Amniotic epithelial cell (primary cell): ENCODE measurements at places on chromosomes 7 and 10.

GRCh38 chr7:149409895-149410294 lies 51.0 kb downstream of the ZNF777 start:
- DNase-seq: no peak

DNA sequence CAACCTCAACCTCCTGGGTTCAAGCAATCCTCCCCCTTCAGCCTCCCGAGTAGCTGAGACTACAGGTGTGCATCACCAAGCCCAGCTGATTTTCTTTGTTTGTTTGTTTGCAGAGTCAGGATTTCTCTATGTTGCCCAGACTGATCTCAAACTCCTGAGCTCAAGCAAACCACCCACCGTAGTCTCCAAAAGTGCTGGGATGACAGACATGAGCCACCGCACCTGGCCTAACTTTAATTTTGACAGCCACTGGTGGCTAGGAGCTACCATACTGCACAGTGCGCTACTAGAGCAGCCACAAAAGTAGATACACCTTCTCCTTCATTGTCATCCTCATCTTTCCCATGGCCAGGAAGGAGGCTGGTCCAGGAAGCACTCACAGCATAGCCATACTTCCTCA lies 31.2 kb upstream of the GATA3 start:
- DNase-seq: no peak

- no peak for DNase-seq
These were observed 515.8 kb downstream of the TYW1 start for GRCh38 chr7:67512481-67512880.

DNA sequence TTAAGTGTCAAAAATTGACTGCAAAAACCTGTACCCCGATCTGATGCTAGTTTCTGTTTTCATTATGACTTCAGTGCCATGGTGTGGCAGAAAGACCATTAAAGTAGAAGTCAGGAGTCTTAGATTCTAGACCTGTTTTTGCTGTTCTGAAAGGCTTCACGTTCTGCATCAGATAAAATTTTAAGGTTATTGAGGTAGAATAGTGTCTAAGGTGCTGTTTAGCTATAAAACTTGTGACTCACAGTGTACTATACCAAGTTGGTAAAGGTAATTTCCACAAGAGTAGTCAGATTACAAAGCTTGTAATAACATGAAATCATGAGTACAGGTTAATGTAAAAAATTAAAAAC lies 38.6 kb downstream of the ZNRF2 start:
- no peak for DNase-seq

GRCh38 chr10:218798-219197 lies 83.5 kb downstream of the ZMYND11 start:
- DNase-seq: no peak

GRCh38 chr10:101038484-101038883 lies 7.5 kb downstream of the SFXN3 start:
- no peak for DNase-seq

DNA sequence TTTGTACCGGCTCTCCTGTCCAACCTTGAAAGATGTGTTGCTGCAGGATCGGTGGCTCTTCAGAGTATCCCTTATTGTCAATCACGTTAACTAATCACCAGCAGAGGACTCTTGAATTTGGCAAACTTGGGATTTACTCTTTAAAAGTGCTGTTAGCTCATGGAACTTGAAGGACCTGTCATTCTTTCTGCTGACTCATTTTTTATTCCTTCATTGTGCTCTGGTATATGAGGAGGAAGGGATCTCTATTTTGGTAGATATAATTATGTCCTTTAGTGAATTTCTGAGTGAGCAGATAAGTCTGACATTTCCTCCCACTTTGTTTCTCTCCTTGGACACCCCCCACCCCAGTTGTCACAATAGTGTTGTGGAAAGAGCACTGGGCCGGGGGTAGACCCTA lies 175.1 kb upstream of the HDAC9 start:
- DNase-seq: no peak

DNA sequence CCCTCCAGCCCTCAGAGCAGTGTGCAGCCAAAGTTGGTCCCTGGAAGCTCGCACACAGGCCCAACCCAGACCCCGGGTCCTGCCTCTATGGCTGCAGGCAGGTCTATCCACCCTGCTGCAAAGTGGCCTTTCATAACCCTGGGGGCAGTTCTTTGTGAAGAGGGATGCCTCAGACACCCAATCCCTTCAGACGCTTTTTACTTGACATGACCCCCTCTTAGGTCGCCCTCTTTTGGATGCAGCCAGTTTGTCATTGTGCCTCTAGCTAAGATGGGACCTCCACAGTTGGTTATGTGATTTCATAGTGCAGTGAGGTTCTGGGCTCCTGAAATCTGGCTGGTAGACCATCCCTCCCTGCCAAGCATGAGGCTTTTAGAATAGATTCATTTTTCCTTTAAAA lies 27.3 kb downstream of the SMKR1 start:
- DNase-seq: no peak

- DNase-seq: no peak
These were observed 42.4 kb upstream of the ZMIZ1 start for GRCh38 chr10:79026341-79026761.

GRCh38 chr7:130369110-130369711 lies 11.1 kb upstream of the CPA1 start:
- peak; percentile 94 for DNase-seq

DNA sequence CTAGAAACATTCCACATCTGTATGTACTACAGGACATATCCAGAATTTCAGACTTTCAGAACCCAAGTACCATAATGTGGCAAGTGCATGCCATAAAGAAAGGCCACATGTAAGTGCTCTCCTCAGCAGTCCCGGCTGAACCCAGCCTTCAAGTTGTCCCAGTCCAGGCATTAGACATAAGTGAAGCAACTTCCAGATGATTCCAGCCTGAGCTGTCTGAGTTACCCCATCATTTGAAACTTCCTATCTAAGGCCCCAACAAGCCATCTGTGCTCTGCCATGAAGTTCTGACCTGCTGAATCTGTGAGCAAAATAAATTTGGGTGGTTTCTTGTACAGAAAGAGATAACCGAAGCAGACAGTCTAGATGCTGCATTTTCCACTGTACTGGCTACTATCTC lies 218.8 kb downstream of the IPMK start:
- peak; percentile 59 for DNase-seq

DNA sequence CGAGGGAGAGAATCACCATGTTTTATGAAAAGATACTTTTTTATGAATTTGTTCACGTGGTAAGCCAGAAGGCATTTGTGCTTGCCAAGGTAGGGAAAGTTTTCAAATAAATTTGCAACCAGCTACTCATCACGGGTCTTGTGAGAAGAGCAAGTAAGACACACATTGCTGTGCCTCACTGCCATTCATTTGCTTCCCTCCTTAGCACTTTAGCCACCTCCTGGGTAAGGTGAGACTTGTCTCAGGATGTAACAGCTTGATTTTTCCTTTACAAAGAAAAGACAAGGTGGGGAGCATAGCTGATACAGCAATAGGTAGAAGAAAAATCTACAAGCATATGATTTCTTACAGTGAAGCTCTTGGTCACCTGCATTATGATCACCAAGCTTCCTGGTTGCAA lies 342.4 kb upstream of the GRM3 start:
- DNase-seq: no peak

DNA sequence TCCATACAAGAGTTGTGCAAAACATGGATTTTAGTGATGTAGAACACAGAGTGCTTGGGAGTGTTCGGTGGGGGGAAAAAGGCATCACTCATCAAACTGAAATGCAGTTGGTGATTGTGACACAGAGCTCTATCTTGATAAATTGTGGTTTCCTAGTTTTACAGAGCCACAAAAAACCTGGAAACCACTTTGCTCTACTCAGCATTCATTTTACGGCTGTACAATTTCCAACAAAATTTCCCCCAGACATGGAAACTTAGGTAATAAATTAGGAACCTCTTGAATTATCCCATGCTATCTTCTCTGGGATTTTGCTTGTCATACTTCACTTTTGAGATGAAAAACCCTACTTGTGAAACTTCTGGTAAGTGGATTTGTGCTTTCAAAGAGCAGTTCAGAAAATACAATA lies 614.9 kb upstream of the FZD8 start:
- DNase-seq: peak; percentile 97

GRCh38 chr7:135938086-135938485 lies 39.1 kb downstream of the MTPN start:
- DNase-seq: no peak

DNA sequence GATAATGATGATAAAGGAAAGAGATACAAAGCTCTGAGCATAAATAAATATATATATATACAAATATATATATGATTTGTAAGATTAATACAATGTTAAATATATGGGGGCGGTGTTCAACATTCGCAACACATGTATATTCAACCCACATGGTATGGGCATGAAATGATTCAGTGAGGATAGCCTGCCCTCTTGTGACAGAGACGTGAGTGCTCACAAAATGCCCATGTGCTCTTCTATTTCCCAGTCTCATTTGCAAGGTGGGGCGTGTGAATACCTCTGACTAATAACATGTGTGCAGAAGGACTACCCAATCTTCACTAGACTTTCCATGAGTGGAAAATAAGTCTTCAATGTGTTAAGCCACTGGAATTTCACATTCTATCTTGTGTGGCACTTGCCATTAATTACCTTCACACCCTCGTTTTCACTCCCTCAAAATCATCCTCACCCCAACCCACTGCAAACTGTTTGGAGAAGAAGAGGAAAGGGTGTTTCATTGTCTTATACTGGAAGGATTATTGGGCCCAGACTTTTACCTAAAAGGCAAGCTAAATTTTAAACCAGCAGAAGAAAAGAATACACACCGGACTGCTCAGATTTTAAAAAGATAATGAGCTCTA lies 26.9 kb downstream of the ASAH2 start:
- peak; percentile 57 for DNase-seq

GRCh38 chr7:69748530-69748929 lies 150.3 kb downstream of the AUTS2 start:
- DNase-seq: no peak

DNA sequence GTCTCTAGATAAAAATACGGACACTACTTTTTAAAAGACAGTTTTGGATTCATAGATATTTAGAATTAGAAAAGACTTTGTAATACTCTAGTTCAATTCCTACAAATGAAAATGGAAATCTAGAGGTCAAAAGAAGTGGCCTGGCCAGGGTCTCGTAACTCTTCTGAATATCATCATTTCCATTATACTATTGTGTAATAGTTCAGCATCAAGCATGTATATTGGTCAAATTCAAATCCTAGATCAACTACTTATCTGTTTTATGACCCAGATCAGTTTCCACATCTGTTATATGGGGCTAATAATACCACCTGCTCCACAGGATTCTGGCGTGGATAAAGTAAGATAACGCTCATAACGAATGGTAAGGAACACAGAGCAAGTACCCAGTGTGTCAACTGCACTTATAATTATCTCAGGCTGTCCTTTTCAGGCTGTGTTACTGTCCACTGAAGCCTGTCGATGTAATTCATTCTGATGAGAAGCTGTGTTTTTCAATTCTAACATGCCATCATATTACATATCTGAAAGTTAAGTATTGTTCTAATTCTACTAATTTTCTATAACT lies 54.3 kb downstream of the ARHGAP21 start:
- no peak for DNase-seq

- peak; percentile 21 for DNase-seq
These were observed 53.2 kb downstream of the GAD2 start for GRCh38 chr10:26269754-26270153.

- DNase-seq: no peak
These were observed 73.3 kb upstream of the NKX6-2 start for GRCh38 chr10:132859084-132859855.

GRCh38 chr7:69596723-69597277 lies 1.5 kb upstream of the AUTS2 start:
- DNase-seq: no peak

GRCh38 chr10:88456730-88457129 lies 126.4 kb downstream of the RNLS start:
- DNase-seq: peak; percentile 94

DNA sequence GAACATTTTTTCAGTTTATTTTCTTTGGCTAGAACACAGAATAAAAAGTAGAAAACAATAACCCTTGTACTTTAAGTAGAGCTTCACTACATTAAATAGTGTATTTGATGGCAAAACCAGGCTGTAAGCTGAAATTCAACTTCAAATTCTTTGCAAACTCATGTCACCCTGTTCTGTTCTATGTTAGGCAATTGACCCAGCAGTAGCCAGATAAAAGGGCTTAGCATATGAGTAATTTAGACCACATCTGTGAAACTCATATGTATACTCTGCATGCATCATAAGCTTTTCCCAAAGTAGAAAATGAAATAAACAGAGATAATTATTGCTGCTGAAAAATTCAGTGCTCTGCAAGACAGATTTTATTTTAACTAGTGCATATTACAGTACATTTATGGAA lies 150.2 kb downstream of the GNAI1 start:
- peak; percentile 99 for DNase-seq

DNA sequence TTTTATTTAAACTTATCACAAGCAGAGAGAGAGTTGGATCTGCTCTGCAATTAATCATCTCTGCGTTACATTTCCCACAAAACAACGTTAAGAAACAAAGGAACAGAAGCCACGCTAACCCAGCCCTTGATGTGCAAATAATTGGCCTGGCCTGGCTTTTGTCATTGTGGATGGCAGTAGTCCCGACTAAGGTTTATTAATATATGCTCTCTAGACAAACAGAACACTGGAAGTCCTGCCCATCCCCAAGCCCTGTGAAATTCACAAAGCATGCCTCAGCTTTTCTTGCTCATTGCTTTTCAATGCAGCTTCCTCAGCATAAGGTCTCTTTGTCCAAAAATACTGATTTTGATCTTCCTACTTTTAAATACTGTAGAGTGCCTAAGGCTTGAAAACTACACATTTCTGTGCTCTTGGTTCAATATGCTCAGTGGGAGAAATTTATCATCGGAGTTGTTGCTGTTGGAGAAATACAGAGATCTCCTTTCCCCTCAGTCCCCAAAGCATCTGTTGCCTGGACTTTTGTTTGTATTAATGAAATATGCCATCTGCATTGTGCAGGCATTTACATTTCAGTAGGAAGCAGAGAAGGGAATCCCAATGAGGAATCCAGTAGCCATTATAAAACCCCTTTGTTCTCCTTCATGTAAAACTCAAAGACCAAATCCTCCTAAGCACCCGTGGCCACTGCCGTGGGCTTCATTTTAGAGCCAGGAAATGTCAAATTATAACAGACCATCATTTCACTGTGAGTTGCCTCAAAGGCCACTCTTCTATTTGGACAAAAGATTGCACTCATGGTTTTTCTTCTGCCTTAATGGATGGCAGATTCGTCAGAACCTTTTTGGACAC lies 61.1 kb downstream of the SORCS1 start:
- no peak for DNase-seq

GRCh38 chr7:85489498-85489897 lies 302.6 kb upstream of the SEMA3D start:
- peak; percentile 97 for DNase-seq

DNA sequence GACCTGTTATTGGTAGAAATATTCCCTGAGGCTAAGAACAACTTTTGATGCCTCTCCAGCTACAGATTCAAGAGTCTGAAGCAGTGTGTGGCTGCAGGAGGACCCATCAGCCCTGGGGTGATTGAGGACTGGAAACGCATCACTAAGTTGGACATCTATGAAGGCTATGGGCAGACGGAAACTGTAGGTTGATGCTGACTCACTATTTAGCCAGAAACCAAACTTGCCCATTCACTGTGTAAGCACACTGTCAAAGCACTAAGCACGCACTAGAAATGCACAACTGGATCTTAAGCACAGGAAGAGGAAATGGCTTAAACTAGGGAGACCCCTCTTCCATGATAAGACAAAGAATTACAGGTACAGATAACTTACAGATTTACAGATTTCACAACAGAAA lies 20.8 kb downstream of the ACSM6 start:
- no peak for DNase-seq

- DNase-seq: no peak
These were observed 33.6 kb downstream of the WASL start for GRCh38 chr7:123715198-123715597.
